ENCODE measurements at places on chromosomes 5 and 9.

DNA sequence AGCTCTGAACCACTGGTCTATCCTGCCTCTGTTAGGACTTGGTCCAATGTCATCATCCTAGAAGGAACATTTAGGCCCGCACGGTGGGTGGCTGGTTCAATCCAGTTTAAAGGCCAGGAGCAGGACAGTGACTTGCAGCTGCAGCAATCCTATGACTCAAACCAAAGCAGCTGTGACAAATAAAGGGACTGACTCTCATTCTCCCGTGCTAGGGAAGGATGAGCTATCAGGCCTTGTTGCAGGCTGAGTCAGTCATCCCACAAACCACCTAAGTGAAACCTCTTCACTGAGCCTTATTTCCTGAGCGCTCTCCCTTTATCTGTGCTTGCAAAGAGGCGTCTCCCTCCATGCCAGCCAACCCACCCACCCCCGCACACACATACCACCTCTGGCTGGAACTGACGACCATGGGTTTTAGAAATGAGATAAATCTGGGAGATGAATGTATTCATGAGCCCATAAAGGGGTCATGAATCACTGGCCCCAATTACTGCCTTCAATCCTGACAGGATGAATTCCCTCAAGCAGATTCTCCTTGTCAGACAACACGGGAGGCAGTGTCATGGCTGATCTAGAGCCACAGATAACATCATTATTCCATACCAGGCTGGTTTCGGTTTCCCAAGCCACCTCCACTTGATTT lies 93.4 kb downstream of the KCNIP1 start:
- no peak for DNase-seq

GRCh38 chr5:40027400-40027799 lies 602.6 kb upstream of the DAB2 start:
- no peak for DNase-seq

DNA sequence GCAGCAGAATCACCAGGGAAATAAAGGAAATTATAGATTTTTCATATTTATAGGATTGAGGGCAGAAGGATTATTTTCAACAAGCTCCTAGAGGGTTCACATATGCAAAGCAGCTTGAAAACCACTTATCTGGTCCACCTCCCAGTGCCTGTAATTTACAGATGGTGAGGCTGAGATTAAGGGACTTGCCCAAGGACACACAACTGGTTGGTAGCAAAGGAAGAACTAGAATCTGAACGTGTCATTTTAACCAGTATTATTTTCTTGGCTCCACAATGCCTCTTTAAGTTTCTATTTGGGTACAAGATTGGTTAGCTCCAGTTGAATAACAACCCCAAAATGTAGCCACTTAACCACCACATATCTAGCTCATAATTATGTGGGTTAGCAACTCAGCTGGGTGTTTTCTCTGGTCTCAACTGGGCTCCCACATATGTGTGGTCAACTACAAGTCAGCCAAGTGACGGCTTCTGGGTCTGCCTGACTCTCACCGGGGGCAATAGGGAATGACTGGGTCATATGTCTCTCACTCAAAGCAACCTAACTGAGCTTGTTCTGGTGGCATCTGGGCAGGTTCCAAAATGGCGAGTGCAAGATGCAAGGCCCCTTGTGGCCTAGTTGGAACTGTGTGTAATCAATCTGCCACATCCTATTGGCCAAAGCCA lies 127.7 kb downstream of the ZDHHC21 start:
- no peak for DNase-seq

DNA sequence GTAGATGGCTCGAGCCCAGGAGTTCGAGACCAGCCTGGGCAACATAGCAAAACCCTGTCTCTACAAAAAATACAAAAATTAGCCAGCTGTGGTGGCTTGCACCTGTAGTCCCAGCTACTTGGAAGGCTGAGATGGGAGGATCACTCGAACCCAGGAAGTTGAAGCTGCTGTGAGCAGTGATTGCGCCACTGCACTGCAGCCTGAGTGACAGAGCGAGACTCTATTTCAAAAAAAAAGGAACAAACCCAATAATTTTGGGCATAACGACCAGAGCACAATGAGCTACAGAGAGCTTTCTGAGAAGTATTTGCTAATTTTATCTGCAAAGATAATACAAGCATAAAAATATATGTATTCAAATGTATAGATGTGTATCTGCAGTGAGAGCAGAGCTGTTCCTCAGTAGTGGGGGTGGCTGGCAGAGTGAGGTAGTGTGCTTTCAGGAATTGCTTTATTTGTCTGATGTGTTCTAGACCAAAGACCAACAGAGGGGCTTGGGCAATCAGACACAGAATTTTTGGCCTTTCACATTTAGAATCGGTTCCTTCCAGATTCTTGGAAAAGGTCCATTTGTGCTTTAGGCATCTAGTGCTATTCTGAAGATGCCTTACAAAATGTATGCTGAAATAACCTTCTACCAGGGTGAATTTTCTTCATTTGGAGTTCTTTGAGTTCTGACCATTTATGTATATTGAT lies 5.2 kb downstream of the DOCK8 start:
- DNase-seq: no peak

DNA sequence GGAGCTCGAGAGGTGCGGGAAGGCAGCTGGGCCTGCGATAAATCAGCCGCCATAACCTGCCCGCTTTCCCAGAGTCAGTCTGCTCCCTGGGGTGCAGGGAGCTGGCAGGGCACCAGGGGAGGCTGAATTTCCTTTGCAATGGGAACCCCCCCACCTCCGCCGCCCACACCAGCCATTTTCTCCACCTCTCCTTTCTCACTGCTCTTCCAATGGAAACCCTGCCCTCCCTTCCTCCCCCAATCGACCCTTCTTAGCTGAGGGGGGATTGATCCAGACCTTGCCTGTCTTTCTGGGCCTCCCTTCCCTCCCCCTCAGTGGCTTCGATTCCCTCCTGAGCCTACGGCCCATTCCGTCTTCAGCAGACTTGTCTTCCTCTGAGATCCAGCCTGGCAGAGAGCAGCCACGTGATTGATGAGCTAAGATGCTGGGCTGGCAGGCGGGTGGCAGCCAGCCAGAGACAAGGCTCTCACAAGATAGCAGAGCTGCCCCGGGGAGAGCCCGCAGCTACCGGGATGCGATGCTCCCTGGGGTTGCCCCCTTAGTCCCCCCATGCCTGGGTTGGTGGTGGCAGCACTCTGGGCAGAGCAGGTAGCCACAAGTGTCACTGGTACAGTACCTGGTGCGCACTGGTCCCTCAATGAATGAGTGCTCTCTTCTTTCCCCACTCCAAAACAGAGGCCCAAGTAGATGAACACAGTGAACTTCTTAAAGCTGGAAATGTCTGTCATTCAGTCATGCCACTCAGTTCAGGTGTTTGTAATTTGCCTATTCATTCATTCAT lies 53.7 kb upstream of the FABP6 start:
- no peak for DNase-seq

- no peak for DNase-seq
Measured at GRCh38 chr5:87110721-87111120, 157.0 kb upstream of the RASA1 start.
